ENCODE measurements at places on chromosomes 11 and 22. TPM values are rescaled to one million over a fixed set of nuclear protein-coding genes. Genes with fewer than 3 reads are reported as not detected.

Gene VPS26B
- 37.5 TPM for total RNA-seq

Gene LDHAL6A
- total RNA-seq: not detected

Gene AIFM3
- total RNA-seq: 0.73 TPM

Gene PNPLA3
- 10.6 TPM for total RNA-seq

Gene COMMD9
- total RNA-seq: 39.9 TPM

Gene CCDC87
- 0.37 TPM for total RNA-seq

Gene NFAM1
- not detected for total RNA-seq

Gene SPDYC
- total RNA-seq: not detected

Gene NNMT
- total RNA-seq: 193 TPM

Gene C11orf65
- 0.39 TPM for total RNA-seq

Gene C11orf42
- not detected for total RNA-seq

Gene POTEH
- not detected for total RNA-seq

Gene ATP6V1E1
- total RNA-seq: 86.0 TPM

Gene LYVE1
- total RNA-seq: 0.37 TPM

Gene SLN
- not detected for total RNA-seq

Gene GAB2
- 6.1 TPM for total RNA-seq

Gene KREMEN1
- total RNA-seq: 5.9 TPM

Gene OR52N4
- not detected for total RNA-seq

Gene B4GALNT4
- 0.59 TPM for total RNA-seq

Gene CDC45
- total RNA-seq: 23.1 TPM

Gene SYCE3
- total RNA-seq: not detected

Gene NXPE2
- total RNA-seq: not detected

Gene SELENOH
- 65.0 TPM for total RNA-seq

Gene ZNF280B
- total RNA-seq: 0.98 TPM

Gene PHOX2A
- not detected for total RNA-seq

Gene OR2AT4
- total RNA-seq: not detected

Gene MPZL3
- 0.37 TPM for total RNA-seq

Gene BDNF
- 0.39 TPM for total RNA-seq

Gene MYOD1
- total RNA-seq: not detected

Gene GDPD4
- total RNA-seq: not detected
